ENCODE measurements at places on chromosomes 1 and 21.

GRCh38 chr1:9466780-9467758 lies 72.2 kb upstream of the SLC25A33 start:
- no peak for DNase-seq

DNA sequence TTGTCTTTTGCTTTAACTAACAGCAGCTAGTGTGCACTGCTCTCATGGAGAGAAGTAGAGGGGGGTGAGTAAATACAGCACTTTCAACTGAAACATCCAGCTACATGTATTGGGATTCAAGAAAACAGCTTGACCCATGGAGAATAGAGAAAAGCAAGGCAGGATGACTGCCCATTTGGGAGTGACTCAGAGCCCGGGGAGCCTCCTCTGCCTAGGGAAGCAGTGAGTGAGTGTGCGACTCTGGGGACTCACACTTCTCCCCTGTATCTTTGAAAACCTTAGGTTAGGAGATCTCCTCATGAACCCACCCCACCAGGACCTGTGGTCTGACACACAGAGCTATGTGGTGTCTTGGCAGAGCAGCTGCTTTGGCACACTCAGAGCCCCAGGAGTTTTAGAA lies 82.0 kb upstream of the PTGFR start:
- no peak for DNase-seq

DNA sequence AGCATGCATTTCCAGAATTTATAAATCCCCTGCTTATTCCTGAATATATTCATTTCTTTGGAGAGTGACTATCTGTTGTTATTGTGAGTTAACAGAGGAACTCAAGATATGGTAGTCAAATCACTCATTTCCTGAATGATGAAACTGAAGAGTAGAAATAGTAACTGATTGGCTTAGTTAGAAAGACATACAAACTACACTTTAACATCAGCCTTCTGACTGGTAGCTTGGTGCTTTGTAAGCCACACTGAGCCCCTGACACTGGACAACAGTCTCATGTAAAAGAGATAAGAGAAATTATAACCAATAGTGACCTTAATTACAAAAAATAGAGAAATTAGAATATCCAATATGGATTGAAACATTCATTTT lies 4.8 kb downstream of the GBP7 start:
- no peak for DNase-seq

GRCh38 chr1:226447932-226448665 lies 40.2 kb upstream of the PARP1 start:
- no peak for DNase-seq

- DNase-seq, result no peak
Observed at GRCh38 chr1:64696879-64697278, 48.0 kb upstream of the RAVER2 start.

GRCh38 chr1:75136195-75136815 lies 2.1 kb downstream of the LHX8 start:
- DNase-seq, result no peak

- DNase-seq, result no peak
Observed at GRCh38 chr1:116852367-116852766, 57.3 kb upstream of the PTGFRN start.

GRCh38 chr1:205495237-205495823 lies 9.1 kb upstream of the CDK18 start:
- DNase-seq, result peak; percentile 54

- DNase-seq, result no peak
Observed at GRCh38 chr1:211703812-211704537, 28.6 kb upstream of the NEK2 start.

- DNase-seq, result no peak
Observed at GRCh38 chr1:198939956-198940355, 301.1 kb downstream of the PTPRC start.

DNA sequence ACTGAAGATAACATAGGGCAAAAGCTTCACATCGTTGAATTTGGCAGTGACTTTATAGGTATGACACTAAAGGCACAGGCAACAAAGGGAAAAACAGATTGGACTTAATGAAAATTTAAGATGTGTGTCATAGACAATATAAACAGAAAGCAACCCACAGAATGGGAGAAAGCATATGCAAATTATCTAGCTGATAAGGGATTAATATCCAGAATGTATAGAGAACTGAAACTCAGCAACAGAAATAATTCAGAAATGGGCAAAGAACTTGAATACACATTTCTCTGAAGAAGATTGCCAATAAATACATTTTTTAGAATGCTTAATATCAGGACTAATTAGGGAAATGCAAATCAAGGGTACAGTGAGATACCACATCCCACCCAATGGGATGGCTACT lies 55.2 kb upstream of the ANGPTL1 start:
- DNase-seq, result no peak

DNA sequence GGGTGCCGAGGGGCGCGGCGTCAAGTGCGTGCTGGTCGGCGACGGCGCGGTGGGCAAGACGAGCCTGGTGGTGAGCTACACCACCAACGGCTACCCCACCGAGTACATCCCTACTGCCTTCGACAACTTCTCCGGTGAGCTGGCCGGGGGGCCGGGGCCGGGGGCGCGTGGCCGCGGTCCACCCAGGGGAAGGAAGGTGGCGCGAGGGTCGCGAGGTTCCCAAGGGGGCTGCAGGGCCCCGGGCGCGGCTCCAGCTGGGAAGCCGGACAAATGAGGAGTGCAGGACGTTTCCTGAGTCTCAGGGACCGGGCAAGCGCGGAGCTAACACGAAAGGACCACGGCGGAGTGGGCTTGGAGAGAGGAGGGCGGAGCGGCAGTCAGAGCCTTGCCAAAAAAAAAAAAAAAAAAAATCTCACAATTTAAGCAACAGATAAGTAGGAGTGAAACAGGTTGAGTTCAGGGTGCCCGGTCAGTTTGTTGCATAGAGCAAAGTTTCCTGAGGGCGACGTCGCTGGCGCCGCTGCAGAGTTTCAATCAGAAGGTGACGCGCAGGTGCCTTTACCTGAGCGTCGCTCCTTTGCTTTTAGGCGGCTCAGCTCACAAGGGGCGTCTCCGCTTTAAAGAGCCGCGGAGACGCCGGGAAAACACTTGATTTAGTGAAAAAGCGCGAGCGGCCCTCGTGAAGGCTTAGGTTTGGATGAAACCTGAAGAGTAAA lies 750 bp downstream of the RHOU start:
- peak; percentile 66 for DNase-seq

DNA sequence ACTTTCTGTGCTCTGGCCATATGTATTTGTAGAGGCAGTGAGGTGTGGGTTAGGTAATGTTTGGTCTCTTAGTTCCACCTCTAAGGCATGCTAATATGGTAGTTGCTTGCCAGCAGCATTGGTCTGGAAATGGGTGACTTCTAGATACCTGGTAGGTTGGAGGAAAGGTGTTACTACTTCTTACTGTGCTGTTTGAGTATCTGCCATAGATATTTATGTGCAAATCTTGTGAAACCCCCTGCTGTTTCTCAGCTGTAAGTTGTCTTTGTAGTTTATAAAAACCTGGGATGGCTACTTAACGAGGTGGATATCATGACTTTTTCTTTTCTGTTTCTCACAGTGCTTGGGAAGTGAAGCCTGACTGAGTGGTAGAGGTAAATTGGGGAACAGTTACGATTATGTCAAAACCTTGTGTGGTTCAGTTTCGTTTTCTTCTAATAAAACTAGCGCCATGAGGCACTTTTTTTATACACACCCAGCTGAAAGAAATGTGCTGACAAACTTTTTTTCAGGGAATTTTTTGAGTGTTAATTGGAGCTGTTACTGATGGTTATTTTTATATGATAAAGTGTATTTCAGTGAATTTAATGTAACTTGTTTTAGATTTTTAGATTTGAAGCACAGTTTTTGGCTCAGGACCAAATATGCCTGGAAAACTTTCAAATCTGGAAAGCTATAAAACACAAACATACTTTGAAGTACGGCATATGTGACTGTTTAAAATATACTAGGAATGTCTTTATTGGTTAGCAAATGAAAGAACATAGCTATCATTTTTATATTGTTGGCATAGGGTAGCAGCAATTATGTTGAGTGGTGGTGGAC lies 42.1 kb downstream of the CAMSAP2 start:
- no peak for DNase-seq

GRCh38 chr1:93033029-93033428 lies 46.1 kb upstream of the MTF2 start:
- DNase-seq, result no peak

DNA sequence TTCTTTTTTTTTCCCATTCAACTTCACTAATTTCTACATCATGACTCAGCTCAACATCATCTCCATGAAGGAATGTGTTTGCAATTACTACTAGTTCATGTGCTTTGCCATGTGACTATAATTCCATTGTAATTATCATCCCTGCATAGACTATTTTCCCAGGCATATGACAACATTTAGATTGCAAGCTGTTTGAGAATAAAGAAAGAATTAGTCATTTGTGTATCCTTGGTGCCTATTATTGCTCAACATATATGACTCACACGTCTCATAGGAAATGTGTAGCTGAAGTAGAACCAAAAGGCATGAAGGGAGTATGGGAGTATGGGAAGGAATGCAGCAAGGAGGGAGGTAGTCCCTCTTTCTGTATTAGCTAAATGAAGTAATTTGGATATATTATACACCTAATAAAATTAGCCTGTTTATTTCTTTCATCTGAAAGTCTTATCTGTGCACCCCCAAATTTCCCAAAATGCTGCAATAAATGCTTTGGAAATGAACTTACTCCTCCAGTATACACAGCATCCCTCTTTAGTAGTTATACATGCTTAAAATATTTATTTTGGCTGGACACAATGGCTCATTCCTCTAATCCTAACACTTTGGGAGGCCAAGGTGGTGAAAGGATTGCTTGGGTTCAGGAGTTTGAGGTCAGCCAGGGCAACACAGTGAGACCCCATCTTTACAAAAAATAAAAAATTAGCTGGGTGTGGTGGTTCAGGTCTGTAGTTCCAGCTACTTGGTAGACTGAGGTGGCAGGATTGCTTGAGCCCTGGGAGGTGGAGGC lies 316.9 kb upstream of the ADGRL4 start:
- no peak for DNase-seq

- DNase-seq, result no peak
Observed at GRCh38 chr1:147560765-147561471, 19.6 kb downstream of the BCL9 start.

- DNase-seq, result no peak
Observed at GRCh38 chr1:164562061-164562460, 3.1 kb downstream of the PBX1 start.

- DNase-seq, result no peak
Observed at GRCh38 chr1:177077734-177078499, 86.6 kb downstream of the ASTN1 start.

- no peak for DNase-seq
Observed at GRCh38 chr1:214563881-214564280, 12.5 kb upstream of the PTPN14 start.

DNA sequence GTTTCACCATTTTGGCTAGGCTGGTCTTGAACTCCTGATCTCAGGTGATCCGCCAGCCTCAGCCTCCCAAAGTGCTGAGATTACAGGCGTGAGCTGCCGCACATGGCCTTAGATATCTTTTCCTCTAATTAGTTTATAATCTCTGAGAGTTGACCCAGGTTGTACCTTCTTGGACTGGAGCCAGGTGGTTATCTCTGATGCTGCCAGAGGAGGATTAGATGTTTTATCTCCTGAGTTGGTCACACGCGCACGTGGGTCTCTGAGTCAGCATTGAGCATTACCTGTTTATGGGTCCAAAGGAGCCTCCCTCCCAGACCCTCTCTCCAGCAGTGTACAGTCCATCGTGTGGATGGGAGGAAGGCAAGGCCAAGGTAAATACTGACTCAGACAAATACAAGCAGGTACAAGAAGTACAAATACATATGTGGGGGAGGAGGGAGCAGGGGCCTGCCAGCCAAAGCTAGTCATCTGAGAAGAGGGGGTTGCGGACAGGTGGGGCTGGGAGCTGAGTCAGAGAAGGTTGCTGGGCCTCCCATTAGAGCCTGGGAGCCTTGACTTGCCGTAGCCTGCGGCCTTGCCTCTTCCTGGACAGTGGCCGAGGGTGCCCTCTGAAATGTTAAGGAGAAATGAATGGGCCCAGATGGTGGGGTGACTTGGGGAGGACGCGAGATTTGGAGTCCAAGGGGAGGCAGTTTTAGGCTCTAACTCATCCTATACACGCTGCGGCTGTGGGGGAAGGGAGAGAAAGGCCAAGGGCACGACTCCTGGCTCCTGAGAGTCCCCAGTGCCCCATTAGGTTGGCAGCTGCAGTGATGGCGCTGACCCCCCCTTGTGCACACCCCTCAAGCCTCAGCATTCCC lies 13.1 kb downstream of the IL6R start:
- DNase-seq, result peak; percentile 81

DNA sequence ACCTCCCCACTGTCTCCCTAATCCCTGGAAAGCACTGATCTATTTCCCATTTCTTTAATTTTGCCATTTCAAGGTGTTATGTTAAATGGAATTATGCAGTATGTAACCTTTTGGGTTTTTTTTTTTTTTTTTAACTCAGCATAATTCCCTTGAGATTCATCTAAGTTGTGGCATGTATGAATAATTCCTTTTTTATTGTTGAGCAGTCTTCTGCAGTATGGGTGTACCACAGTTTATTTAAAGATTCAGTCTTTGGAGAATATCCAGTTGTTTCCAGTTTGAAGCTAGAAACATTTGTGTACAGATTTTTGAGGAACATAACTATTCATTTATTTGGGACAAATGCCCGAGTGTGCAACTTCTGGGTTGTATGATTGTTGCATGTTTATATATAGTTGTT lies 162.2 kb upstream of the FAM78B start:
- DNase-seq, result no peak

Measured in left colon (tissue), 2 donors.